ENCODE measurements at places on chromosomes 6 and 20. TPM values are rescaled to one million over a fixed set of nuclear protein-coding genes. Genes with fewer than 3 reads are reported as not detected.

GRCh38 chr6:161536224-161536630 lies 262.4 kb upstream of the AGPAT4 start:
- H3K27ac ChIP-seq = no peak overlapping the region
- H3K4me3 ChIP-seq = no peak overlapping the region
- H3K36me3 ChIP-seq = no peaks in the 10 kb centered on the region
- H3K4me1 ChIP-seq = no peaks in the 10 kb centered on the region
- DNase-seq = no peak
- H3K27me3 ChIP-seq = no peaks in the 10 kb centered on the region

- no peak overlapping the region for H3K27ac ChIP-seq
- no peaks in the 10 kb centered on the region for H3K27me3 ChIP-seq
- no peaks in the 10 kb centered on the region for H3K36me3 ChIP-seq
- H3K4me1 ChIP-seq = no peaks in the 10 kb centered on the region
These were observed 99.3 kb upstream of the CITED2 start for GRCh38 chr6:139473731-139474130.

GRCh38 chr20:8812817-8813216 lies 256.1 kb upstream of the PLCB4 start:
- no peak overlapping the region for H3K4me3 ChIP-seq
- no peak overlapping the region for H3K27ac ChIP-seq
- H3K4me1 ChIP-seq = no peaks in the 10 kb centered on the region
- H3K27me3 ChIP-seq = no peaks in the 10 kb centered on the region
- DNase-seq = no peak

DNA sequence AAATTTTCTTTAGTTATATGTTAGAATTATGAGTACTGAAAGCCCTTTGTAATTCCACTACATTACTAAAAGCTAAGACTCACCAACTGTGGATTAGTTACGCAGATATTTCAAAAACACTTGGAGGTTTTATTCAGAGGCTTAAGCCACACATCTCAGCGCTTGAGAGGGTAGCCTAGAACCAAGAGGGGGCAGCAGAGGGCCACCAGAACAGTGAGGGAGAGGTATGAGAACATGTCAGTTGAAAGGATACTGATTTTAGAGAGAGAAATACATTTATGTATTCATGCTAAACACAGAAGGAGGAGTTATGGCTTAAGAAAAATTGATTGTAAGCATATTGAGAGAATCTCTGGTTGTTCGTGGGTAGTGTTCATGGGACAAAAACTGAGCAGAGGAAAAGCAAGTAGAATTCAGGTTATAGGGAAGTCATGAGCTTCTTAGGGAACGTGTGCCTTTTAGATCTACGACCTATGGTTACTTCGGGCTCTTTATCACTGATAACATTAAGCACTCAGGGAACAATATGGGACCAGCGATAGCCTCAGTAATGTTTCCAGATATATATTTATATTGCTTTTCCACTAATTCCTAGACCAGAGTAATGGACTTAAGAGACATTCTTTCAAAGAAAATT lies 20.4 kb upstream of the SERINC1 start:
- no peaks in the 10 kb centered on the region for H3K4me1 ChIP-seq
- no peak overlapping the region for H3K4me3 ChIP-seq
- DNase-seq = no peak

DNA sequence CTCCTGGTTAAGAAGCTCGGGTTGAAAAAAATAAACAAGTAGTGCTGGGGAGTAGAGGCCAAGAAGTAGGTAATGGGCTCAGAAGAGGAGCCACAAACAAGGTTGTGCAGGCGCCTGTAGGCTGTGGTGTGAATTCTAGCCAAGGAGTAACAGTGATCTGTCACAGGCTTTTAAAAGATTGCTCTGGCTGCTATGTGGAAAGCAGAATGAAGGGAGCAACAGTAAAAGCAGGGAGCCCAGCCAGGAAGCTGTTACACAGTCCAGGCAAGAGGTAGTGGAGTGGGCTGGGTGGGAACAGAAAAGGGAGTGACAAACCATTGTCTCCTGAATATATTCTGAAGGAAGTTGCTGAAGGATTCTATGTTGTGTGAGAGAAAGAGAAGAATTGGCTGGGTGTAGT lies 2.0 kb downstream of the HFE start:
- H3K4me3 ChIP-seq = no peak overlapping the region
- H3K4me1 ChIP-seq = peaks cover 18% of the 10 kb centered on the region
- no peak for DNase-seq
- H3K27me3 ChIP-seq = no peaks in the 10 kb centered on the region
- H3K27ac ChIP-seq = no peak overlapping the region
- H3K36me3 ChIP-seq = no peaks in the 10 kb centered on the region

DNA sequence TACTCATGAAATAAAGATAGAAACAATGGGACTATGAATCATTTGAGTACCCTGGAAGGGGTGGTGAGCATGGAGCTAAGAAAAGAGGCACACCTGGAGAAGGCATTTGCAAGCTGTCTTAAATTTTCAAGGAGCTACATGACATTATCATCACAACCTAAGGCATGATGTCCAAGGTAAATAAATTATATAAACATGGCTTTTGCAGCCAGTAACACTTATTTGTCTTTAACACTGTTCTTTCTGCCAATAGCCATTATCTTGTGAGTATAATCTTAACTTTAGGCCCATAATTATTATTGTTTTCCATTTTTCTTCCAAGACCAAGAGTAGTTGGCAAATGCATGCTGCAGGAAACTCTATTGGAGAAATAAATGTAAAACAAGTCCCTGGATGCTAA lies 63.7 kb downstream of the ALDH5A1 start:
- no peak overlapping the region for H3K4me3 ChIP-seq
- no peaks in the 10 kb centered on the region for H3K27me3 ChIP-seq
- DNase-seq = no peak
- 0 out of 2 replicates have a peak, but pooled peaks cover 3% of the 10 kb centered on the region for H3K4me1 ChIP-seq

- H3K36me3 ChIP-seq = no peaks in the 10 kb centered on the region
- DNase-seq = no peak
- H3K27me3 ChIP-seq = no peaks in the 10 kb centered on the region
- H3K27ac ChIP-seq = no peak overlapping the region
- H3K4me3 ChIP-seq = no peak overlapping the region
These were observed 72.3 kb upstream of the DST start for GRCh38 chr6:56714982-56715456.

- no peak overlapping the region for H3K4me3 ChIP-seq
- DNase-seq = no peak
- H3K27ac ChIP-seq = no peak overlapping the region
- H3K36me3 ChIP-seq = no peaks in the 10 kb centered on the region
- H3K4me1 ChIP-seq = no peaks in the 10 kb centered on the region
These were observed 111.6 kb upstream of the EYA4 start for GRCh38 chr6:133129556-133129955.

GRCh38 chr6:153340568-153340967 lies 209.5 kb upstream of the RGS17 start:
- H3K27ac ChIP-seq = no peak overlapping the region
- no peaks in the 10 kb centered on the region for H3K4me1 ChIP-seq
- H3K36me3 ChIP-seq = no peaks in the 10 kb centered on the region
- no peak overlapping the region for H3K4me3 ChIP-seq
- no peaks in the 10 kb centered on the region for H3K27me3 ChIP-seq
- no peak for DNase-seq

DNA sequence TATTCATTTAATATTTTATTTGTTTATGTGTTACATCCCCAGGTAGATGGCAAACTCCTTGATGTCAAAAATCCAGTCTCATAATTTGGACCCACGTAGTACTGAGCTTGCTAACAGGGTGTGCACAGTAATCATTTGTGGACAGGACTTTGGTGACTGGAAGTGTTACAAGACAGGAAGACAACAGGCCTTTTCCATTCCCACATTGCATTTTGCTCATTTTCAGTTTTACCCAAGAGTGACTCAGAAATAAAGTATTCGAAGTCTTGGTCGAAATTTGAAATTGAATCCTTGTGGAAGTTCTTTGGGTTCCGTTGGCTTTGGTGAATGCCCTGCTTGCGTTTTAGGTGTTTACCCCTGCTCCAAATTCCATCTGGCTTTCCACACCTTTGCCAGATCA lies 63.0 kb upstream of the THBS2 start:
- no peak overlapping the region for H3K27ac ChIP-seq
- no peak for DNase-seq
- no peaks in the 10 kb centered on the region for H3K36me3 ChIP-seq
- no peaks in the 10 kb centered on the region for H3K4me1 ChIP-seq
- no peak overlapping the region for H3K4me3 ChIP-seq
- H3K27me3 ChIP-seq = no peaks in the 10 kb centered on the region

DNA sequence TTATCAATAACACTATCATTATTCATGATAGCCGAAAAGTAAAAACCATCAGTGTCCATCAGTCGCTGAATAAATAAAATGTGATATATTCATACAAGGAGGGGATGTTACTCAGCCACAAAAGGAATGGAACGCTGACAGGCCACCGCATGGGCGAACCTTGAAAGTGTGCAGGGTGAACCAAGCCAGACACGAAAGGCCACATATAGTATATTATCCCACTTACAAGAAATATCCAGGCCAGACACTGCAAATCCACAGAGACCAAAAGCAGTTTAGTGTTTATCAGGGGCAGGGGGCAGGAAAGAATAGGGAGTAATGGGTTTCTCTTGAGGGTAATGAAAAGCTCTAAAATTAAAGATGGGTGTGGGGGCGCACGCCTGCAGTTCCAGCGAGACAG lies 5.7 kb downstream of the SOX18 start:
- H3K36me3 ChIP-seq = no peaks in the 10 kb centered on the region
- H3K4me1 ChIP-seq = peaks cover 14% of the 10 kb centered on the region
- no peak overlapping the region for H3K27ac ChIP-seq
- H3K4me3 ChIP-seq = no peak overlapping the region
- H3K27me3 ChIP-seq = peaks cover 1% of the 10 kb centered on the region
- no peak for DNase-seq

Gene NXT1
- 34.4 TPM for total RNA-seq

Gene SULF2
- 2.9 TPM for total RNA-seq

Gene POFUT1
- total RNA-seq = 33.4 TPM

Gene KHDRBS2
- total RNA-seq = not detected

Measured in GM12878 (cell line).